ENCODE measurements at places on chromosomes 3 and 15. TPM values are rescaled to one million over a fixed set of nuclear protein-coding genes. Genes with fewer than 3 reads are reported as not detected.

GRCh38 chr3:17192995-17193394 is 308.2 kb downstream of the PLCL2 start:
- DNase-seq = no peak
- no peaks in the 10 kb centered on the region for H3K36me3 ChIP-seq
- no peaks in the 10 kb centered on the region for H3K27me3 ChIP-seq
- H3K27ac ChIP-seq = no peak overlapping the region
- H3K4me3 ChIP-seq = no peak overlapping the region
- peaks cover 53% of the 10 kb centered on the region for H3K4me1 ChIP-seq

GRCh38 chr15:100812802-100813201 is 66.8 kb upstream of the ALDH1A3 start:
- H3K27ac ChIP-seq = no peak overlapping the region
- no peaks in the 10 kb centered on the region for H3K36me3 ChIP-seq

GRCh38 chr3:109899925-109900324 is 562.6 kb upstream of the DPPA4 start:
- H3K27ac ChIP-seq = no peak overlapping the region
- no peaks in the 10 kb centered on the region for H3K4me1 ChIP-seq
- no peak for DNase-seq

DNA sequence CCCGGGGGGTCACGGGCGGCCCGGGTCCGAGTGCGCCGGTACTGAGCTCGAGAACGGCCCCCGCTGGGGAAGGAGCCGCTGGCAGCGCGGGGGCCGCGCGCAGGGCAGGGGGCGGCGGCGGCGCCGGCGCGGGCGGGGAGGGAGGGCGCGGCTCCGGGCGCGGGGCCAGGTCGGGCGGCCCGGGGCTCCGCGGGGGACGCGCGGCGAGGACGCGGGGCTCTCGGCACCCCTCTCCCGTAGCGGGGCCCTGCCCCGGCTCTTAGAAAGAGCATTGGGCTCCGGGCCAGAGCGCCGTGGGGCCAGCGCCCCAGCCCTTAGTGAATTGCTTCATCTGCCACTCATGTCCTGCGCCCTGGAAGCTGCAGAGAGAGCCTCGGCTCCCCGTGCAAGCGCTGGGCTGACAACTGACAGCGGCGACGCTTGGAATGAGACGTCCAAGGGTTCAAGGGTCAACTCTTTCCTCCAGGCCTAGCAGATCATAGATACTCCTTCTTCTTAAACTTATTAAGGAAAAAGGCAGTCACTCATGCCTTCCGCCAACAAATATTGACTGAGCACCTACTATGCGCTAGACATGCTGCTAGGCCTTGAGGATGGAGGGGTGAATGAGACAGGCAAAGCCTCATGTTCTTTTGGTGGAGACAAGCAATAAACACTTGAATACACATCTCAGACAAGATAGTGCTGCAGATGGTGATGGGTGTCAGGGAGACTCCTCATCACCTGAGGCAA is 140.8 kb downstream of the SMAD6 start:
- DNase-seq = peak; percentile 80
- H3K4me1 ChIP-seq = peaks cover 46% of the 10 kb centered on the region
- peak overlapping the region; percentile 97 for H3K27ac ChIP-seq
- no peaks in the 10 kb centered on the region for H3K36me3 ChIP-seq

- H3K4me3 ChIP-seq = no peak overlapping the region
- no peak overlapping the region for H3K27ac ChIP-seq
- H3K36me3 ChIP-seq = no peaks in the 10 kb centered on the region
- H3K4me1 ChIP-seq = no peaks in the 10 kb centered on the region
- no peak for DNase-seq
Observed at GRCh38 chr3:18648159-18648558, 223.0 kb upstream of the SATB1 start.

- H3K4me3 ChIP-seq = no peak overlapping the region
- peaks cover 43% of the 10 kb centered on the region for H3K36me3 ChIP-seq
- H3K27me3 ChIP-seq = no peaks in the 10 kb centered on the region
- H3K27ac ChIP-seq = no peak overlapping the region
- H3K4me1 ChIP-seq = peaks cover 13% of the 10 kb centered on the region
Observed at GRCh38 chr3:51591231-51591630, 52.7 kb downstream of the RAD54L2 start.

DNA sequence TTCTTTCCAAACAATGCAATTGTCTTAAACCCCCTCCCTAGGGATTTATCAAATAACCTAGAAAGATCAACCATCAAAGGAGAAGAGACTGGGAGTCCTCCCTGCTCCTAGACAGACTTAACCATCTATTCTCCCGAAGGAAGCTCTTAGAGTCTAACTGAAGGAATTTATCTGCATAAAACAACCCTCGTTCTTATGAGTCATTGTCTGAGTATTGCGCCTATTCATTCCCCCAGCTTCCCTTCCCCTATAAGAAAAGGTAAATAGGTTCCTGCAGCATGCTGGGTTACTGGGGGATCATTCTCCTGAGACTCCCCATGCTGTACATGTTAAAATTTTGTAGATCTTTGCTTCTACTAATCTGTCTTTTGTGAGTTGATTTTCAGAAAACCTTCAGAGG is 412.7 kb downstream of the OCA2 start:
- no peak overlapping the region for H3K4me3 ChIP-seq
- H3K27me3 ChIP-seq = no peaks in the 10 kb centered on the region
- no peak overlapping the region for H3K27ac ChIP-seq
- no peaks in the 10 kb centered on the region for H3K36me3 ChIP-seq

DNA sequence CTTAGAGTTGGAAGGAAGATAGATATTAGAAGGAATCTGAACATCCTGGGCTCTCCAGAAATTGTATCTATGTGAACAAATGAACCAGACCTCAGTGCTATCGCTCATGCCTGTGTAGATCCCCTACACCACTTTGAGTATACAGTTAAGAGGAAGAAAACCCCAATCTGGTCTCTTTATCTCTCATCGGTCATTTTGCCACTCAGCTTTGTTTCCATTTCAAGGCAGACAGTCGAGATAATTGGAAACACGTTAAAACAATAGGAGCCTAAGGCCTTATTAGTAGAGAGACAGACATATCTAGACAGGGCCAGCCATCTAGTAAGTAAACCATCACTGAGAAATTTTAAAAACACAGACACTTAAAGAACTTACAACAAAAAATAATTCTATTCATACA is 101.6 kb downstream of the MYLK start:
- no peak overlapping the region for H3K27ac ChIP-seq
- H3K4me1 ChIP-seq = peaks cover 5% of the 10 kb centered on the region
- no peak for DNase-seq
- no peaks in the 10 kb centered on the region for H3K27me3 ChIP-seq
- no peaks in the 10 kb centered on the region for H3K36me3 ChIP-seq

DNA sequence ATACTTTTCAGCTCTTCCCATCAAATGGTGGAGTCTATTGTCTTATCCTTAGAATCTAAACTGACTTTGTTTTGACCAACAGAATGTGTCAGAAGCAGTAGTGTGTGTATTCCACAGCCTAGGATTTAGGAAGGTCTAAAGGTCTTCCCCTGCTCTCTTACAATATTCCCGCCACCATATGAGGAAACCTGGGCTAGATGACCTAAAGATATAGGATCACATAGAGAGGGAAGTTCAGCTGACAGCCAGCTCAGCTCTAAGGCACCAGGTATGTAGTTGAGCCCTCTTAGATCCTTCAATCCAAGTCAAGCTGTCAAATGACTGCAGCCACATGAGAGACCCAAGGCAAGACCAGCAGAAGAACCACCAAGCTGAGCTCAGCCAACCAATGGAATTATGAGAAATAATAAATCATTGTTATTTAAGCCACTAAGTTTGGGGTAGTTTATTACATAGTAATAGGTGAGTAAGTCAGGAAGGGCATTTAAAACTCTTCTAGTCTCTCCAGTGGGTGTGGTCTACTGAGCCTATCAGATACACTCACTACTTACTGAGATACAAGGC is 227.7 kb upstream of the HES1 start:
- DNase-seq = no peak
- H3K36me3 ChIP-seq = no peaks in the 10 kb centered on the region
- peaks cover 10% of the 10 kb centered on the region for H3K4me1 ChIP-seq
- peaks cover 6% of the 10 kb centered on the region for H3K27me3 ChIP-seq
- no peak overlapping the region for H3K4me3 ChIP-seq

DNA sequence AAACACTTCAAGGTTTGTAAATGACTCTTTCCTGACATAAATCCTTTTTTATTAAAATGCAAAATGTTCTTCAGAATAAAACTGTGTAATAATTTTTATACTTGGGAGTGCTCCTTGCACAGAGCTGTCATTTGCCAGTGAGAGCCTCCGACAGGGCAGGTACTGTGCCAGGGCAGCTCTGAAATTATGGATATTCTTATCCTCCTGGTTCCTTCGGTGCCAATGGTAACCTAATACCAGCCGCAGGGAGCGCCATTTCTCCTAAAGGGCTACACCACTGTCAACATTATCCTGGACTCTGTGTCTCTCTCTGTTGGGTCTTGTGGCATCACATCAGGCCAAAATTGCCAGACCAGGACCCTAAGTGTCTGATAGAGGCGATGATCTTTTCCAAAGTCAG is 33.0 kb downstream of the CHDH start:
- H3K4me1 ChIP-seq = no peaks in the 10 kb centered on the region
- DNase-seq = no peak
- H3K27me3 ChIP-seq = peaks cover 1% of the 10 kb centered on the region
- H3K36me3 ChIP-seq = peaks cover 5% of the 10 kb centered on the region
- H3K4me3 ChIP-seq = no peak overlapping the region

DNA sequence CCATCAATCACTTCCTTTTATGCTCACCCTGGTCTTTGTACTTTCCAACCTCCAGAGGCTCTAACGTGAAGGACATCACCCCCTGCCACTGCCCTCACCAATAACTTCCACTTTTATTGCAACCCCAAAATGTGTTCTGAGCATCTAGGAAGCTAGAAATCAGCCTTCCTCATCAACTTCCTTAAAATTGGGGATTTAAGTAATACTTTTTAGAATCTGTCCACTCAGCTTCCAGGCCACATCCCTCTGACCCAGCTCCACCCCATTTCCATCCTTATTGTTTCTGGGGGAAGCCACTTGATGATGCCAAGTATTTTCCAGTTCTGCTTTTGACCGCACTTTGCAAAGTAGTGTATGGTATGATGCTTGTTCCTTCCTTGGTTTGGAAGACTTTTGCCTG is 73.5 kb upstream of the XCR1 start:
- peaks cover 13% of the 10 kb centered on the region for H3K27me3 ChIP-seq
- peaks cover 6% of the 10 kb centered on the region for H3K4me1 ChIP-seq
- no peak overlapping the region for H3K27ac ChIP-seq
- no peak for DNase-seq
- H3K36me3 ChIP-seq = no peaks in the 10 kb centered on the region
- H3K4me3 ChIP-seq = no peak overlapping the region

GRCh38 chr3:61438253-61439121 is 122.9 kb upstream of the PTPRG start:
- no peaks in the 10 kb centered on the region for H3K36me3 ChIP-seq
- no peak overlapping the region for H3K4me3 ChIP-seq
- H3K27ac ChIP-seq = no peak overlapping the region
- no peaks in the 10 kb centered on the region for H3K27me3 ChIP-seq
- DNase-seq = no peak

GRCh38 chr3:102443021-102443420 is 8.2 kb downstream of the ZPLD1 start:
- H3K27me3 ChIP-seq = no peaks in the 10 kb centered on the region
- no peak for DNase-seq
- no peak overlapping the region for H3K4me3 ChIP-seq
- no peak overlapping the region for H3K27ac ChIP-seq

- no peak for DNase-seq
- H3K4me3 ChIP-seq = no peak overlapping the region
- no peak overlapping the region for H3K27ac ChIP-seq
- peaks cover 31% of the 10 kb centered on the region for H3K4me1 ChIP-seq
- no peaks in the 10 kb centered on the region for H3K27me3 ChIP-seq
- no peaks in the 10 kb centered on the region for H3K36me3 ChIP-seq
Observed at GRCh38 chr3:50445919-50446318, 57.5 kb downstream of the CACNA2D2 start.

DNA sequence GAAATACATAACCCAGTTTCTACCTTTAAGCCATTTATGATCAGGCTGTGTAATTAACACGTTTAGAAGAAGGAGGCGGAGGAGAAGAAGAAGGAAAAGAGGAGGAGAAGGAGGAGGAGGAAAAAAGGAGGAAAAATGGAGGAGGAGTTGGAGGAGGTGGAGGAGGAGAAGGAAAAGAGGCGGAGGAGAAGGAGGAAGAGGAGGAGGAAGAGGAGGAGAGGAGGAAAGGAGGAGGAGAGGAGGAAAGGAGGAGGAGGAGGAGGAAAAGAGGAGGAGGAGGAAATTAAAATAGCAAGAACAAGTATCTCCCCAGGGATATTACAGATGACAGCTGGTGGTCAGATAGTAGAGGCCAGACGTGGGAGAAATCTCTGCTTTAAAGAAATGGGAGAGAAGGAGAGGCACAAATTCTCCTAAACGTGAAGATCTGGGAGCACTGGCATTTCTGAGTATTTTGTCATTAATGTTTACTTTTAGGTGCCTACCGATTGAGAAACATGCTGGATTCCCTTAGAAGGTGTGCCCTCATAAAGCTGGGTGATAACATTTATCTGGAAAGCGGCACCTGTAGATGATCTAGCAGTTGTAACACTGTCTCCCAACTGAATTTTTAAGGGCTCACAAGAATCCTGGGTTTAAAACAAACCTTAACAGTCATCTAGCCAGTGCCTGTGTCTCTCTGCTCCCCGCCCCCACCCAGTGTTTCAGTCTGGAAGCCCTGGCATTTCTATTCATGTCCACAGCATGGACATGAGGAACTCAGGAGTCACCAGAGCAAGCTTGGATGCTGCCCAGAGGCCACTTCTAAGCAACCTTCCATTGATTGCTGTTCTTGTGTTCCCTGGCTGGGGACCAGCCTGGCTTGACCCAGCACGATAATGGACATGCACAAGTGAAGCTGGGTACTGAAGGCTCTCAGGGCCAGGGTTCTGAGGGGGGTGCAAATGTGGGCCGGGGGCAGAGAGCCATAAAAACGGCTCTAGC is 75.2 kb downstream of the CHRNA7 start:
- H3K36me3 ChIP-seq = no peaks in the 10 kb centered on the region
- H3K27me3 ChIP-seq = no peaks in the 10 kb centered on the region
- no peak overlapping the region for H3K4me3 ChIP-seq
- peaks cover 18% of the 10 kb centered on the region for H3K4me1 ChIP-seq

- peak overlapping the region; percentile 79 for H3K27ac ChIP-seq
- DNase-seq = no peak
- no peaks in the 10 kb centered on the region for H3K27me3 ChIP-seq
- H3K36me3 ChIP-seq = no peaks in the 10 kb centered on the region
Observed at GRCh38 chr15:74050556-74051234, 31.7 kb downstream of the GOLGA6A start.

SCN5A gene
- total RNA-seq = 239 TPM

CDHR4 gene
- not detected for total RNA-seq

IL12A gene
- 0.60 TPM for total RNA-seq

SCN11A gene
- total RNA-seq = 0.05 TPM

CPEB1 gene
- 1.6 TPM for total RNA-seq

DPPA2 gene
- not detected for total RNA-seq

CLRN1 gene
- not detected for total RNA-seq

CCR3 gene
- total RNA-seq = not detected

KNL1 gene
- total RNA-seq = 0.96 TPM

RNF111 gene
- total RNA-seq = 20.3 TPM

ZNF774 gene
- 4.7 TPM for total RNA-seq

TXNRD3 gene
- total RNA-seq = 4.1 TPM

RASGRP1 gene
- 0.44 TPM for total RNA-seq
